Activated T-helper 1 cell treated with anti-CD3 and anti-CD28 coated beads, Interleukin-12 subunit alpha, Interleukin-12 subunit beta, Interleukin-2, Interleukin-4 antibody, amounts not matched to agents 30 ng/mL and 10 ng/mL and 1 ng/mL, durations not matched to agents 14 hours and 24 hours and 36 hours (primary cell): ENCODE measurements at places on chromosomes 16 and 17.

- H3K4me1 ChIP-seq: no peaks in the 10 kb centered on the region
- no peak for DNase-seq
- no peaks in the 10 kb centered on the region for H3K36me3 ChIP-seq
- H3K27me3 ChIP-seq: peaks cover 6% of the 10 kb centered on the region
Measured at GRCh38 chr17:6536566-6537065, 19.7 kb downstream of the PITPNM3 start.

- peaks cover 16% of the 10 kb centered on the region for H3K4me1 ChIP-seq
- H3K27me3 ChIP-seq: peaks cover 47% of the 10 kb centered on the region
- no peaks in the 10 kb centered on the region for H3K36me3 ChIP-seq
- DNase-seq: no peak
Measured at GRCh38 chr17:7292194-7292593, 2.2 kb downstream of the YBX2 start.

DNA sequence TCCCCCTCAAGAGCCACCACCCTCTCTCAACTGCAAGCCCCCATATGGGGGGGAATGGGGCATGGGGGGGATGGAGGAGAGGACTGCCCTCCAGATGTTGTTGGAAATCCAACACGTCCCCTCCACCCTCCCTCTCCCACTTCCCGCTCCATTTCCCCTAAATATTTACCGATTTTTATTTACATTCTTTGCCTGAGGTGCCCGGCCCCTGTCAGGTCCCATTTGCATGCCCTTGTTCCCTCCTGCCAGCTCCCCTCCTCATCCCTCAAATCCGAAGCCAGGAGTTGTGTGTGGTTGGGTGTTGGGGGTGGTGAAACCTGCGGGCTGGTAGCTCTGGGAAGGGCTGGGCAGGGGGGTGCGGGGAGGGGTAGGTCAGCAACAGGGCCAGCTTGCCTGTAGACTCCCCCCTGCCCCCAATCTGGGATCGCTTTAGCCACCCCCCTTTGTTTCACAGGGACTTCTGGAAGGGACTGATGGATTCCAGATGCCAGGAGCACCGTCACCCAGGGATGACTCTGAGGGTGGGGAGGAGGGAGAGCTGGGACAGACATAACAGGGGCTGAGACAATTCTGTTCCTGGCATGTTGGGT, 39.7 kb upstream of the NGFR start:
- H3K4me1 ChIP-seq: no peaks in the 10 kb centered on the region
- no peak overlapping the region for H3K27ac ChIP-seq
- no peak for DNase-seq
- H3K4me3 ChIP-seq: no peak overlapping the region
- H3K27me3 ChIP-seq: peaks cover 43% of the 10 kb centered on the region

GRCh38 chr16:53457670-53458069, 23.4 kb downstream of the RBL2 start:
- peaks cover 60% of the 10 kb centered on the region for H3K36me3 ChIP-seq
- peak overlapping the region; percentile 73 for H3K4me3 ChIP-seq
- peaks cover 88% of the 10 kb centered on the region for H3K4me1 ChIP-seq
- peak; percentile 80 for DNase-seq

DNA sequence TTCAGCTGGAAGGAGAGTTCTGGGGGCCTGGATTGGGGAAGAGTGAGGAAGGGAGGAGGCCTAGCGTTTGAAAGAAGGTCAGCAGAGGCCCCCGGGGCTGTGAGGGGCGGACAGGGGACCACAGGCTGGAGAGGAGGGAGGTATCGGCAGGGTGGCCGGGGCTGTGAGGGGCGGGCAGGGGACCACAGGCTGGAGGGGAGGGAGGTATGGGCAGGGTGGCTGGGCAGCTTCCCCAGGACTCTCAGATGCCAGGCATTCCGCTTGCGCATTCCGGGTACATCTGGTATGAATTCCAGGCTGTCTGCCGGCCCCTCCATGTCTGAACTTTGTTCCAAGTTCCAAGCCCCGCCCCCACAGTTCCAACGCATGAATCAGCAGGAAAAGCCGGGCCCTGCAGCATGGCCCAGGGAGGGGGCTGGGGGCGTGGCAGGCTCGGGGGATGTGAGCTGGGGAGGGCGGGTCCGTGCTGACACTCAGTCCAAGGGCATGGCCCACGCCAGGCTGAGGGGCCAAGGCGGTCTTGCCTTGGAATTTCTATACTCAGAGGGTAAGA, 4.3 kb upstream of the TLCD2 start:
- peak overlapping the region; percentile 83 for H3K4me3 ChIP-seq
- peaks cover 20% of the 10 kb centered on the region for H3K4me1 ChIP-seq
- DNase-seq: no peak
- H3K36me3 ChIP-seq: peaks cover 19% of the 10 kb centered on the region
- H3K27me3 ChIP-seq: peaks cover 6% of the 10 kb centered on the region

- DNase-seq: no peak
- no peak overlapping the region for H3K27ac ChIP-seq
- H3K27me3 ChIP-seq: no peaks in the 10 kb centered on the region
Measured at GRCh38 chr16:52812678-52813556, 239.8 kb downstream of the CHD9NB start.

GRCh38 chr17:75356260-75356937, 49.1 kb downstream of the GRB2 start:
- no peak for DNase-seq
- H3K4me3 ChIP-seq: peak overlapping the region; percentile 9
- peaks cover 51% of the 10 kb centered on the region for H3K4me1 ChIP-seq
- peak overlapping the region; percentile 40 for H3K27ac ChIP-seq
- peaks cover 17% of the 10 kb centered on the region for H3K36me3 ChIP-seq
- H3K27me3 ChIP-seq: no peaks in the 10 kb centered on the region

DNA sequence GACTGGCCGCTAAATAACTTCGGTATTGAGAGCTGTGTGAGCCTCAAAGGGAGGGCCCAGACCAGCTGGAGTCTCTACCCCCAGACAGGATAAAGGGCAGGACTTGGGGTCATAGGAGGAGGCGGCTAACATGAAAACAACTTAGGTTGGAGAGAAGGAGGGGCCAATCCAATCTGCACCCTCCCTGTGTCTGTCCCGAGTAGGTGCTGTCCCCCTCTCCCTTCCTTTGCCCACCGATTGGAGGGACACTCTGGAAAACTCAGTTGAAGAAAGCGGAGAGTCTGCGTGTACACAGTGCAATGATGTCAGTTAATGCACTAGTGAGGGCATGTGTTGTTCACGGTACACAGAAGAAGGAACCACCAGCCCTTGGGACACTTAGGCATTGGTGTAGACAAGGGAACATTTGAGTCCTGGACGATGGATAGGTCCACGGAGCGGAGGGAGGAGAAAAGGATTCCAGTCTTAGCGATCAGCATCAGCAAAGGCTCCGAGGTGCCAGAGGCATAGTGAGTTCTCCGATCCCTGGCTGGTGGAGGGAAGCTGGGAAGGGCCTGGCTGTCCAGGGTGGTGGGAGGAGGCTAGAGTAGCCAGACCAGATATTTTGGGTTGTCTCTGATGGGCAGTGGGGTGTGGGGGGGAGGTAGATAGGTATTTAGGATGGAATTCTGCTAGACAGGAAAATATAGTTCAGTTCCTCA, 761 bp downstream of the NOL3 start:
- H3K4me3 ChIP-seq: peak overlapping the region; percentile 89
- peaks cover 6% of the 10 kb centered on the region for H3K27me3 ChIP-seq
- peaks cover 22% of the 10 kb centered on the region for H3K36me3 ChIP-seq

- DNase-seq: no peak
- H3K4me3 ChIP-seq: no peak overlapping the region
- H3K36me3 ChIP-seq: no peaks in the 10 kb centered on the region
Measured at GRCh38 chr17:10205549-10206185, 7.3 kb upstream of the GAS7 start.

DNA sequence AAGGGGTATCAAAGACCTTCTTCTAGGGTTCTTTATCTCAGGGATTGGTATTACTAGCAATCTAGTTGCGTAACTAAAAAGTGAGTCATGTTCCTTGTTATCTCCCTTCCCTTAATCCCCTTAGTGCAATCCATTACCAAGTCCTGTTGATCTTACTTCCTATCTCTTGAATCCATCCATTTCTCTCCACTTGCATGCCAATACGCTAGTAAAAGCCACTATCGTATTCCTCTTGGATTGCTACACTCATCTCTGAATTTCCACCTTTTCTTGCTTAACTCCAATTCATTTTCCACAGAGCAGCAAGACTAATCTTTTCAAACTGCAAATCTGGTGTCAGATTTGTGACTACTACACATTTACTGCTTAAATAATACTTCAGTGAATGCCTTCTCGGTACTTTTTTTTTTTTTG, 1.8 kb upstream of the ADAT1 start:
- peak overlapping the region; percentile 9 for H3K27ac ChIP-seq
- H3K4me3 ChIP-seq: no peak overlapping the region
- H3K36me3 ChIP-seq: peaks cover 58% of the 10 kb centered on the region
- DNase-seq: no peak
- peaks cover 65% of the 10 kb centered on the region for H3K4me1 ChIP-seq
- H3K27me3 ChIP-seq: no peaks in the 10 kb centered on the region

- peaks cover 2% of the 10 kb centered on the region for H3K27me3 ChIP-seq
- H3K27ac ChIP-seq: no peak overlapping the region
- H3K36me3 ChIP-seq: no peaks in the 10 kb centered on the region
- no peak overlapping the region for H3K4me3 ChIP-seq
- H3K4me1 ChIP-seq: no peaks in the 10 kb centered on the region
- no peak for DNase-seq
Measured at GRCh38 chr16:6356911-6357310, 975.7 kb upstream of the RBFOX1 start.

- H3K4me3 ChIP-seq: peak overlapping the region; percentile 95
- peak; percentile 22 for DNase-seq
- H3K36me3 ChIP-seq: peaks cover 8% of the 10 kb centered on the region
- H3K27ac ChIP-seq: peak overlapping the region; percentile 94
- no peaks in the 10 kb centered on the region for H3K27me3 ChIP-seq
Measured at GRCh38 chr16:528111-529011, 849 bp downstream of the CAPN15 start.

GRCh38 chr16:85945424-85945751, 46.4 kb downstream of the IRF8 start:
- no peak for DNase-seq
- peaks cover 3% of the 10 kb centered on the region for H3K36me3 ChIP-seq
- H3K27me3 ChIP-seq: peaks cover 8% of the 10 kb centered on the region
- H3K27ac ChIP-seq: peak overlapping the region; percentile 86
- peaks cover 66% of the 10 kb centered on the region for H3K4me1 ChIP-seq

DNA sequence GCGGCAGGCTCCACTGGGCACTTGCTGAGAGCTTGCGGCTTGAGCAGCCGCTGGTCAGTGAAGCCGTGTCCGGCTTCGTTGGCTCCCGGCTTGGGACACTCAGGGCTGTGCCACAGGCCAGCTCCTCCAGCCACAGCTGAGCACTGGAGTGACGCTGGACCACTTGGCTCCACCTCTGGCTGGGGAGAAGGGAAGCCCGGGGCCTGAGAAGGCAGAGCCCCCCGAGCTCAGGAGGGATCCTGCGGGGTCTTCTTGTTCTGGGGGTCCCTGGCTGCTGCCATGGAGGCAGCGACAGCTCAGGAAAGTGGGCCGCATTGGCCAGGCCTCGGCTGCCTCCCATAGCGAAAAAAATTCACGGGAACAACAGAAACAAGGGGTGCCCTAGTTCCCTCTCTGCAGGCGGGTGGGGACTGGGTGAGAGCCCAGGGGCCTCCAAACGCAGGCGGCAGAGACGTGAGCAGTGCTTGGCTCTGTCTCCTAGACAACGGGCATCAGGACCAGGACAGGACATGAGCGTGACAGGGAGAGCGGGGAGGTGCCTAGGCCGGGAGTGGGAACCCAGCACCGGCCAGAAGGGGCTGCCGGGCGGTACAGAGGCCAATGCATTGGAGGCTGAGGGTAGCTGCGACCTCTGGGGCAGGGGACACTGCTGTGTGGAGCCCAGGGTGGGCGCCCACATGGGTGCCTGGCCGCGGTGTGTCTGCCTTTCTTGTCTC, 37.7 kb downstream of the SLC7A5 start:
- H3K27me3 ChIP-seq: no peaks in the 10 kb centered on the region
- H3K36me3 ChIP-seq: peaks cover 31% of the 10 kb centered on the region
- no peak overlapping the region for H3K4me3 ChIP-seq
- H3K27ac ChIP-seq: no peak overlapping the region
- no peak for DNase-seq

DNA sequence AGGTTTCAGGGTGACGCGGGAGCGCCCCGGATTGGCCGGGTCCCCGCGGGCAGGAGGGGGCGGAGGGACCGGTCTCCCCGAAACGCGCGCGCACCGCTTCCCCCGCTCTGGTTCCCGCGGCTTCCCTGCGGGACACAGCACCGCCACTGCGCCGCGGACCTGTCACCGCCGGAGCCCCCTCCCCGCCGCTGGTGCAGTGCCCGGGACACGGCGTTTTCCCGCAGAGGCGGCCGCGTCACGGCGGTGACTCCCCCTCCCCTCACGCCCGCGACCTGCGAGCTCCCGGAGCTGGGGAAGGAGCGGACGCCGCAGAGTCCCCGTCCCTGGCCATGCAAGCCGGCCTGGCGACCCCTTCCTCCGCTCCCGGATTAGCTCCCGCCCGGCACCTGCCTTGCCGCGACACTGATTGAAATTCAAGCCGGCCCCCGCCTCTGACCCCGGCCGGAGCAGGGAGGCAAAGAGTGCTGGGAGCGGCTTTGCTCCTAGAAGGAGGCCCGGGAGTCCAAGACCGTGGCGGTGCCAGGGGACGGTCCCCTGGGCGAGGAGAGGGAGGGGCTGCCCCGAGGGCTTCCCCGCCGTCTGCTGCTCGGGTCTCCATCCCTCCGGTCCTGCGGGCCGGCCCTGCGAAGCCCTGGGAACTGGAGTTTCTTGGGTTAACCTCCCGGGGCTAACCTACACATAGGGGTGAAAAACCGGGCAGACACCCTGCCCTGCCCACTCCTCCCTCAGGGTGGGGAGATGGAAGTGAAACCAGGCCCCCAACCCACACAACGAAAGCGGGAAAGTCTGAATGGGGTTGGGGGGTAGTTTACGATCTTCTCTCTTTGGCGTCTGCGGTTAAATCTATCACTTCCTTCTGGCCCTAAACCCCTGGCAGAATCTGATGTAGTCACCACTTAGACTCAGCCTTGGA, 1.0 kb downstream of the RHBDL3 start:
- DNase-seq: peak; percentile 11
- peak overlapping the region; percentile 81 for H3K4me3 ChIP-seq
- no peaks in the 10 kb centered on the region for H3K36me3 ChIP-seq

GRCh38 chr16:61323456-61323855, 712.8 kb downstream of the CDH8 start:
- H3K27ac ChIP-seq: no peak overlapping the region
- no peak for DNase-seq
- no peaks in the 10 kb centered on the region for H3K27me3 ChIP-seq
- H3K4me1 ChIP-seq: no peaks in the 10 kb centered on the region
- no peaks in the 10 kb centered on the region for H3K36me3 ChIP-seq

- peaks cover 1% of the 10 kb centered on the region for H3K27me3 ChIP-seq
- no peak for DNase-seq
- H3K27ac ChIP-seq: no peak overlapping the region
- no peak overlapping the region for H3K4me3 ChIP-seq
Measured at GRCh38 chr17:9255833-9256232, 234.5 kb downstream of the NTN1 start.

- no peak overlapping the region for H3K27ac ChIP-seq
- peaks cover 4% of the 10 kb centered on the region for H3K27me3 ChIP-seq
- H3K36me3 ChIP-seq: peaks cover 9% of the 10 kb centered on the region
- H3K4me3 ChIP-seq: no peak overlapping the region
Measured at GRCh38 chr16:3259836-3260235, 3.4 kb upstream of the MEFV start.

GRCh38 chr17:44383861-44384260, 5.6 kb downstream of the ITGA2B start:
- H3K4me1 ChIP-seq: no peaks in the 10 kb centered on the region
- DNase-seq: no peak
- H3K4me3 ChIP-seq: no peak overlapping the region
- H3K27ac ChIP-seq: no peak overlapping the region
